Activated T-helper 1 cell treated with Interleukin-2 at 50 U/mL for 16 hours (primary cell): ENCODE measurements at places on chromosomes 5 and 9.

DNA sequence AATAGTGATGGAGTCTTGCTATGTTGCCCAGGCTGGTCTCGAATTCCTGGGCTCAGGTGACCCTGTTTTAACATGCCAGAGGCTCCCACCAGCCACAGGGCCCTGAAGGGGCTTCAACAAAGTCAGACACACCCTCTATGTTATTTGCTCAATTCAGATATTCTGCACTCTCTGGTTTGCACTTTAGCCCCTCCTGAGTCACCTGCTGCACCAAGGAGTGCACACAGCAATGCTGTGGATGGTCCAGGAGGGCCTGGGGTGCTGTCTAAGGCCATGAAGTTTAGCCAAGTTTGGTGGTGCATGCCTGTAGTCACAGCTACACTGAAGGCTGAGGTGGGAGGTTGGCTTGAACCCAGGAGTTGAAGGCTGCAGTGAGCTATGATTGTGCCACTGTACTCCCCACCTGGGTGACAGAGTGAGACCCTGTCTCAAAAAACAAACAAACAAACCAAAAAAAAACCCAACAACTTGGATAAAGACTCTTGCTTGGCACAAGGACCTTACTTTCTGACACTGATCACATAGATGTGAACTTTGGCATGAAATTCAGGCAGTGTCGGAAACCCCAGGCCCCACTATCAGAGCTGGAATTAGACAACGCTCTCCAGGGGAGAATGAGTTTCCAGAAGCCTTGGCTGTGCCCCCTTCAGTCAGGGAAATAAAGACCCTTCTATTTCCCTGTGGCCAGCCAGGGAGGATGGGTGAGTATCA is 39.7 kb upstream of the CDKN2AIPNL start:
- DNase-seq: no peak

GRCh38 chr5:78622302-78622971 is 26.1 kb downstream of the LHFPL2 start:
- no peak for DNase-seq

DNA sequence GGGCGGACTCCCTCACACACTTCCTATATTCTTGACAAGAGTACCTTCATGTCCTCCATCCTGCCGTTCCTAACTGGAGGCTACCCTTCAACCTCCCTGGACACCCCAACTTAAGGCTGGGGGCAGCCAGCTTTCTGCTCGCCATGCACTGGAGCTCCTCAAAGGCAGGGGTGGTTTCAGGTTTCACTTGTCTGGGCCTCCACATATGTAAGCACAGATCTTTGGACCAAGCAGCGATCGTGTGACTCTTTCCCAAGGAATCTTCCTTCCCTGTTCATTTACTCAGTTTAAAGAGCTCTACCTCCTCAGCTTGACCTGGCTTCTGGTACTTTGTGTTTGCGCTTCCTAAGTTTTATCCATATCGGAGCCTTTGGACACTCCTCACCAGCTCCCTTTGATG is 34.2 kb upstream of the TRPC7 start:
- no peak for DNase-seq

DNA sequence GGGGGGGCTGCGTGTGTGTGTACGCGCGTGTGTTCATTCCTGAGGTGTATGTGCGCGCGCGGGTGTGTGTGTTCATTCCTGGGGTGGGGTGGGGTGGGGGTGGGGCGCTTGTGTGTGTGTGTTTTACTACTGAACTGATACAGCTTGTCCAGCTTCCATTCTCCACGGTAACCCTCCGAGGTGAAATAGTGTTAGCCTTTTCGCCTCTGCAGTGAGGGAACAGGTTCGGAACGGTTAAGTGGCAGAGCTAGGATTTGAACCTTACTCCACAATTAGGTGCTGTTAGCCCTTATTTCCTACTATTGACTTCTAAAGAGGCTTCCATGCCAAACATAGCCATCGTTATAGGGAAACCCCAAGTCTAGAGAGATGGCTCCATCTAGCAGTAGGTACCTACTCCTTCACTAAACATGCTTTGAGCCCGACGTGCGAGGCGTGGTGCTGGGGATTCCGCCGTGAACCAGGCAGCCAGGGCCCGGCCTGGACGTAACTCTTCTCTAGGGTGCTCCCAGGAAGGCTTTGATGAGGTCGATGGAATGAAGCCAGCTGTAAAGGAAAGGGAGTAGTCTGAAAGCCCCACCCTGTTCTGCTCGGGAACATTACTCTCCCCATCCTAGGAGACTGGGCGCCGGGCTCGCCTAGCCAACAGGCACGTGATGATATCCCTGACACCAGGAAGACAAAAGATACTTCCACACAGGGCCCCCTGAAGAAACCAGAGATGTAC is 782 bp upstream of the SKP1 start:
- no peak for DNase-seq

DNA sequence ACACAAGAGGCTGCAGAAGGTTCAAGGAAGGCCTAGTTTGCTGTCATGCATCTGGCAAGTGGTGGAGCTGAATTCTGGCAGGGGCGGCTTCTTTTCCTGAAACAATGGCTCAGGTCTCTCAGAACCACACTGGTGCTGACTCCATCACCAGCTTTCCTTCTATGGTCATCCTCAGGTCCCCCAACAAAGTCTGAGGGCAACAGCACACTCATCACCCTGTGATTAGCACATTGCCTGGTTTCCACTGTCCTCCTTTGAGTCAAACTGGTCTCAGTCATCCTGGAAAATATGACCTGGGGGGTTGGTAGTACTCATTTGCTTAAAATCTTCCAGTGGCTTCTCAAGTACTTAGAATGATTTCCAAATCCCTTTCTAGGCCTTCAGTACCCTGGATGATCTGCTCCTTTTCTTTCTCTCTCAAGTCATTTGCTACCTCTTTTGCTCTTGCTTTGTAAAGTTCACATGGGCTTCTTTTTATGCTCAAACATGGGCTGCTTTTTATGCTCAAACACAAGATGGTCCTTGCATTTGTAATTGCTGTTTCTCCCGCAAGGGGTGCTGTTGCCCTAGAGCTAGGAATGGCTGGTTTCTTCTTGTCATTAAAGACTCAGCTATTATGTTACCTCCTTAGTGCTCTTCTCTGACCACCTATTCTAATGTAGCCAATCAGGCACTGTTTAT is 144.9 kb downstream of the ALDH1A1 start:
- no peak for DNase-seq

GRCh38 chr5:24389968-24390367 is 254.8 kb downstream of the CDH10 start:
- no peak for DNase-seq

DNA sequence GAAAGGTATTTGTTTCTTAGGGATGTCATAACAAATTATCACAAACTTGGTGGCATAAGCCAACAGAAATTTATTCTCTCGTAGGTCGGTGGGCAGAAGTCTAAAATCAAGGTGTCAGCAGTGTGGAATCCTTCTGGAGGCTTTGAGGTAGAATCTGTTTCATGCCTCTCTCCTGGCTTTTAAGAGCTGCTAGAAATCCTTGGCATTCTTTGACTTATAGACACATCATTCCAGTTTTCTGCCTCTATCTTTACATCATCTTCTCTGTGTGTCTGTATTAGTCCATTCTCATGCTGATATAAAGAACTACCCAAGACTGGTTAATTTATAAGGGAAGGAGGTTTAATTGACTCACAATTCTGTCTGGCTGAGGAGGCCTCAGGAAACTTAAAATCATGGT is 488.1 kb upstream of the PAPPA start:
- no peak for DNase-seq

- DNase-seq: no peak
Measured at GRCh38 chr5:20113031-20113715, 125.2 kb upstream of the CDH18 start.

GRCh38 chr5:178267876-178268275 is 35.3 kb upstream of the PHYKPL start:
- DNase-seq: no peak

DNA sequence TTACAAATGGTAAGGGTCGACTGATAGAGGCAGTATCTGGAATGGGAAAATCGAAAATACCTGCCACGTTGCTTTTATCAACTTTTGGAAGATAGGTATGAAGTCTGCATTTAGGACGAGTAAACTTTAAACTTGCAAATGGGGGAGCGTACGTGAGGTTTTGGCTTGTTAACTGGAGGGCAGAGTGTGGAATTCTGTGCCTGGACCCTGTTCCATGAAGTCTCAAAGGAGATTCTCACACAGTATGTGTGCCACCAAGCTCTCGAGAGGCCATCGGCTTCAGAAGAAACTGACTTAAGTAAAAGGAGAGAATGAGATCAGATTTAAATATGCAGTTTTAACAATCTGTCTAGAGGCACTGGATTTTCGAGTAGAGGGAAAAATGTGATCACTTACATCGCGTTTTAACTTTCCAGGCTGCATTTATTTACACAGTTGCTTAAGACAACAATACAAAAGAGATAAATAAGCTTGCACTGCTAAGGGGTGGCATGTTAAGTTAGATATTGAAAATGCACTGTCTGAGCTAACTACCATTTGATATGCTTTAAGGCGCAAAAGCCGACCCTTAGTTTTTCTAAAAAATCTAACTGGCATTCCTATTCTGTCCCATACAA is 401.6 kb downstream of the EBF1 start:
- no peak for DNase-seq

GRCh38 chr5:91283326-91283725 is 99.8 kb downstream of the ARRDC3 start:
- no peak for DNase-seq

DNA sequence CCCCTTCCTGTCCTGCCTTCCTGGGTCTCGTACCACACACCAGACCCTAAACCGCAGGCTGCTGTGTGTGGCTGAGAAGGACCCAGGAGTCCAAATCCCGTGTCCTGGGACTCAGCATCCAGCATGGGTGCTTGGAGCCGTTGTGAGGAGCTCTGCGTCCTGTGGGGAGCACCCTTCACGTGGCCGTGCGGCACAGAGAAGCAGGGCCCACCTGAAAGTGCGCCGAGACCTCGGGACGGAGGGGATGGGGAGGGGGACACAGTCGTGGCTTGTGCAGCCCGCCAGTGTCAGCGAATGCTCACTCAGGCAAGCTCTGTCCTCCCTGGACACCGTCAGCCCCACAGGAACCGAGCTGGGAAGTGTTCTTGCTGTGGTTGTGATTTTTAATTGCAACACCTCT is 244.6 kb downstream of the CACNA1B start:
- DNase-seq: no peak

- DNase-seq: no peak
Measured at GRCh38 chr5:88518131-88519016, 249.7 kb upstream of the TMEM161B start.

DNA sequence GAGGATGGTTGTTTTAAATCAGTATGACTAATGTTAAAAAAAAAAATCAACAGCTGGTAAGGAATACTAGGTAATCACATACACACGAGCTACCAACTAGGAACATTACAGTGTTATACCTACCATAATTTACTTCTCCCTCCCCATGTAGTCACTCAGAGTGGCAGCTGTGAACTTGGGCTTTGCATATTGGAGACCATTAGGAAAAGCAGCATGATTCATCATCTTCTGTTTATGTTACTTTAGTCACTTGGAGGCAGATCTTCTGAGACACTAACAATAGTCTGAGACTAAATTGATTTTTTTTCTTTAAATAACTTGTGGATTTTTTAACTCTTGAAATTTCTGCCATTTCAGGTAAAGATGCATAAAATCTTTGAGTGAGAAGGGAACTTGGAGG is 141.5 kb upstream of the NR4A3 start:
- no peak for DNase-seq

DNA sequence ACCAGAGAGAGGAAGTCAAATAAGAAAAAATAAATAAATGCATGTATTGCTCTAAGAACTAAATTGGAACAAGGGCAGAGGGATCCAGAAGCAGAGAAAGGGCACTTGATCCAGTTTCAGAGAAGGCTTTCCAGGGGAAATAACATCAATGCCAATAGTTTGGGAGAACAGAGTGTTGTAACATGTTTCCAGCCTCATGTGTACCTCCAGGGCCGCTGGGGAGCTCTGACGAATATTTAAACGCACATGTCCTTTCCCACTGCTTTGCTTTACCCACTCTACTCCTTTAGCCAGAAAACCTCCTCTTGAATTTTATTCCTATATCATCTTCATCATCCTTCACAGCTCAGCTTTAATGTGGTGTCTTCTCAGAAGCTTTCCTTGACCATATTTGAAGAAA is 233.7 kb downstream of the ENC1 start:
- DNase-seq: no peak

GRCh38 chr5:115209279-115209678 is 39.6 kb upstream of the TRIM36 start:
- DNase-seq: no peak
